GM23248 (cell line): ENCODE measurements at places on chromosomes 3 and 15. TPM values are rescaled to one million over a fixed set of nuclear protein-coding genes. Genes with fewer than 3 reads are reported as not detected.

PIK3R4 gene
- total RNA-seq, result 19.1 and 26.9 TPM in 2 replicates

LOXL1 gene
- 534 and 540 TPM in 2 replicates for total RNA-seq

GPR87 gene
- 0.22 TPM in 1 of 2 replicates, not detected in the other for total RNA-seq

DNA sequence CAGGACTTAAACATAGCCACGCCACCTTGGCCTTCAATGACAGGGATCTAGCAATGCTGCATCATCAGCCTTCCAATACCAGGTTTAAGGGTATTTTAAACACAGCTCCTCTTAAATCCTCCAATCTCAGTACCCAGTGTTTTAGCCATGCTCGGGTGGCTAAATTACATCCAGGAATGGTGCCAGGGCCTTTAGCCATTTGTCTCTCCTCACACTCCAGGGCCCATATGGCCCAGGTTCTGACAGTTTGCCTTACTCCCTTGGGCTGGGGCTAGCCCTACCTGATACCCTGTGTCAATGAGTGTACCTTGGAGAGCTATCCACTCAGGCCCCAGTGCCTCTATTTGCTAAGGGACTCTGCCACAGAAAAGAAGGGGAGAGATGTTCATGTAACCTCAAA, 29.4 kb downstream of the ZNF589 start:
- no peaks in the 10 kb centered on the region for H3K36me3 ChIP-seq
- H3K4me3 ChIP-seq, result no peak overlapping the region
- no peak overlapping the region for H3K27ac ChIP-seq
- no peak for DNase-seq
- H3K27me3 ChIP-seq, result no peaks in the 10 kb centered on the region
- no peaks in the 10 kb centered on the region for H3K4me1 ChIP-seq

DNA sequence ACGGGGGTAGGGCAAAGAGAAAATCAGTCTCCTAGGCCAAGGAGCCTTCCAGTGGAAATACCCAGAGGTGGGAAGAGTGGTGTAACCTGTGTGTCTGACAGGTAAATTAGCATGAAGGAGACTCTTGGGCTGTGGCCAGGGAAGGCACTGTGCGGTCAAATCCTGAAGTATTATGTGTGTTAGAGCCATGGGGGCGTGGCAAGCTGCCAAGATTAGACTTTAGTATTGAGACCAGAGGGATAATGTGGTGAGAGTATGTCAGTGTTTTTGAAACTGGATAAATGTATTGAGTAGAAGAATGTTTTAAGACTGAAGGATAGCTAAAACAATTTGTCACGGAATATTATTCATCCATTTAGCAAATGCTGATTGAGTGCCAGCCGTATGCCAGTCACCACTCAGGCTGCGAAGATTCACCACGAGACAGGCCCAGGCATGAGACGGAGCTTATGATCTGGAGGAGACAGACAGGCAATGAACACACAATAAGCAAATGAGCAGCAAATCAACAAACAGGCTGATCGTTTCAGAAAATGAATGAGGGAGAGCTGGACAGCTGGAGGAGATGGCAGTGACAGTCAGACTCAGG, 445.9 kb downstream of the MCTP2 start:
- no peak for DNase-seq
- no peak overlapping the region for H3K27ac ChIP-seq
- H3K4me1 ChIP-seq, result 0 out of 2 replicates have a peak, but pooled peaks cover 5% of the 10 kb centered on the region
- no peak overlapping the region for H3K4me3 ChIP-seq
- H3K27me3 ChIP-seq, result no peaks in the 10 kb centered on the region
- no peaks in the 10 kb centered on the region for H3K36me3 ChIP-seq

DNA sequence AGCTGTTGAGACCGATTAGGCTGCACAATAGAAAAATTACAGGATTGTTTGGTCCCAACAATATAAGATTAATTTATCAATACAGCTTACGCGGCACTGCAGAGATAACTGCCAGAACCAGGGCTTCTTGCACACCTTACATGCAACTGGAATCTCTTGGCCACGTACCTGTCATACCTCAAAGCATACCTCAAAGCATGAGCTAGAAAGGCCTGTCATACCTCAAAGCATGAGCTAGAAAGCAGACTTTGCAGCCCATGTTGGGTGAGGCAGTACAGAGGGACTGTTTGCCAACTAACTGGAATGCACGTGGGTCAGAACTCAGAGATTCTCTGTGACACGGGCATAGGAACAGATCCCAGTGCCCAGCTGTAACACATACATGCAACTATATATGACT, 34.7 kb downstream of the NTRK3 start:
- H3K27ac ChIP-seq, result no peak overlapping the region
- no peak overlapping the region for H3K4me3 ChIP-seq
- no peaks in the 10 kb centered on the region for H3K36me3 ChIP-seq
- no peaks in the 10 kb centered on the region for H3K4me1 ChIP-seq

DNA sequence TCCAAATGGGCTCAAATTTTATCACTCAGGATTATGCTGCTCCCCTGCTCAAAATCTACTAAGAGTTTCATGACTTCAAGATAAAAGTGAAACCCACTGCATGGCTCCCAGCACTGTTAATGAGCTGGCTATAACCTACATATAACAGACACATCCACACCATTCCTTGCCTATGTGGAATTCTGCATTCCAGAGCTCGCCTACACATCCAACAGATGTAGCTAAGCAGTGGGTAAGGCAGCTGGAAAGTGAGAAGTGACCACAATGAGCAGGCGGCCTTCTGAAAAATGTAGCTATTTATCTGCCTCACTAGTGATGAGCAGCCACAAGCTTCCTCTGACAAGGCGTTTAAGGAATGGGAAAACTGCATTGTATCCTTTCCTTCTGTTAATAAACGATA, 92.0 kb upstream of the TRIM42 start:
- no peak overlapping the region for H3K27ac ChIP-seq
- H3K36me3 ChIP-seq, result no peaks in the 10 kb centered on the region
- peaks cover 26% of the 10 kb centered on the region for H3K27me3 ChIP-seq
- peak; percentile 80 for DNase-seq

DNA sequence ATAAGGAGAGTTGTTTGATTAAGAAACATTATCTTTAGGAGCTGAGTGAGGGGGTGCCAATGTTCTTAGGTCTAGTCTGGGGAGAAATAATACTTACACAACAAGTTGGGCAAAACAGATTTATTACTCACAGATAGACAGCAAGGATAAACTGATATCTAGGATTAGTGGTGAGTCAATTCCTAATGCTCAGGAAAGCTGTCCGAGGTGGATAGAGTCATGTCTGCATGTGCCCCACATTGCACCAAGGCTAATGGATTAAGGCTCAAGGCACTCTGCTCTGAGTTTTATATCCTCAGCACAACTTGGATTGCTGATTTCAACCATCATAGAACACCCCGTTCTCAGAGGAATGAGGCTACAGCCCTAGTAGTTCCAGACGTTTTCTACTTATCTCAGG, 1042.3 kb downstream of the OTOL1 start:
- no peak overlapping the region for H3K27ac ChIP-seq
- no peak for DNase-seq
- H3K36me3 ChIP-seq, result no peaks in the 10 kb centered on the region
- H3K4me1 ChIP-seq, result peaks cover 6% of the 10 kb centered on the region; the same call in 1 of the 2 replicates
